ENCODE measurements at places on chromosomes 2 and 18.

DNA sequence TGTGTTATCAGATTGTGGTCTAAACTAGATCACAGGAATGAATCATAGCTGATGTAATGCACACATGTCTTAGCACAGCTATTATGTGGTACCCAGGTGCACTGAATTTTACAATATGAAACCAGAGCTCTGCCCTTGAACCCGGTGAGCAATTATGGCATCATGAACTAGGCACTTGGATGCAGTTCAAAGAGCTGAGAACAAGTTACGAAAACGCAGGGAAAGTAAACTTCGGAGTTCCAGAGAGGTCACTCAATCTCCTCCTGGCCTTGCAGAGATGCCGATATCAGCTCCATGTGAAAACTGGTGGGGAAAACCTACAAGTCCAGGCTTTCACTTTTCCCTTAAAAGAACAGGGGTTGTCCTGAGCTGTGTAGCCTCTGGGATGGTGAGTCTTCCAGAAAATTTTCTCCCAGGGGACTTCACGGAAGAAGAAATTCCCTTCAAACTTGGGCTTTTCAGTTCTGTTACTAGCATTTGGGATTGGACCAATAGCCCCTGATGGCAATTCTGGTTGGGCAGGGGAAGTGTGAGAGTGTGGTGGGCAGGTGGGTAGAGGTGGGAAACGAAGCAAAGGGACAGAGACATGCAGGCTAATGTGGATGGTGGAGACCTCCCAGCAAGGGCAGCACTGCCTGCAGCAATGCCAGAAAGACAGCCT, 71.1 kb upstream of the SH3BP4 start:
- no peak for DNase-seq

- DNase-seq, result no peak
These were observed 2.9 kb downstream of the IL18R1 start for GRCh38 chr2:102358496-102358895.

DNA sequence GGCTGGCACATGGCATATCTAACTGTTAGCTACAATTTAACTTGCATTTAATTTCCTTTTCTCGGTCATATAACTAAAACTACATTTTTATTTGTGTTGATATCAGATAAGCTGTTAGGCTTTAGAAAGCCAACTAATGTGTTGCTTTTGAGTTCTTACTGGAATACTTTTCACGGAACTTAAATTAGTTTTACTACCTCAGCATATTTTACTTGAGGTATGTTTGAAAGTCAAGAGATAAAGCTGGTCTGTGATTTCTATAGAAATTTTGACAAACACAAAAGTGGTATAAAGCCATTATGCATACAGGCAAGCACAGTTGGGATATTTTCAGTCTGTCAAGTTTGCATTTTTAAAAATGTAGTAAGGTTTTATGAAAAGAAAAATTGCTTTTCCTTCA, 162.6 kb downstream of the ZNF804A start:
- DNase-seq, result no peak

- DNase-seq, result no peak
These were observed 64.7 kb upstream of the HNRNPA3 start for GRCh38 chr2:177147834-177148445.

DNA sequence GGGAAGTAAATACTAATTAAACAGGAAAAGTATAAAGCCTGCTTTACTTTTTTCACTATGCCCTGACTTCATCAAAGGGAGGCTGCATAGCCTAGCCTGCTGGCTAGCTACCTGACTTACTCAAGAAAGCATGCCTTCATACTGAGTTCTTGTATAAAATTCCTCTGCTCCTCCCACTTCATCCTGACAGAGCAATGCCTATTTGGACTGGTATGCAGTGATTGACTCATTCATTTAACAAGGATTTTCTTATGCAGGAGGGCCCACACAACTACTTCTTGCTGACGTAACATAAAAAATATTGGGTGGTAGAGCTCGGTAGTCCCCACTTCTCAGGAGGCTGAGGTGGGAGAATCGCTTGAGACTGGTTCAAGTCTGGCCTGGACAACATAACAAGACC, 70.5 kb downstream of the PRPF40A start:
- no peak for DNase-seq

Data from transverse colon (tissue), 4 donors.